Lung microvascular endothelial cell (primary cell): ENCODE measurements at places on chromosomes 5 and 9.
A peak's percentile ranks its signal among the peaks of the same experiment; 100 is the strongest.

- DNase-seq = no peak
Measured at GRCh38 chr9:107177857-107178256, 105.2 kb upstream of the RAD23B start.

GRCh38 chr5:143019157-143019556 lies 249.0 kb downstream of the ARHGAP26 start:
- no peak for DNase-seq

GRCh38 chr9:115900698-115901097 lies 252.9 kb upstream of the PAPPA start:
- no peak for DNase-seq

DNA sequence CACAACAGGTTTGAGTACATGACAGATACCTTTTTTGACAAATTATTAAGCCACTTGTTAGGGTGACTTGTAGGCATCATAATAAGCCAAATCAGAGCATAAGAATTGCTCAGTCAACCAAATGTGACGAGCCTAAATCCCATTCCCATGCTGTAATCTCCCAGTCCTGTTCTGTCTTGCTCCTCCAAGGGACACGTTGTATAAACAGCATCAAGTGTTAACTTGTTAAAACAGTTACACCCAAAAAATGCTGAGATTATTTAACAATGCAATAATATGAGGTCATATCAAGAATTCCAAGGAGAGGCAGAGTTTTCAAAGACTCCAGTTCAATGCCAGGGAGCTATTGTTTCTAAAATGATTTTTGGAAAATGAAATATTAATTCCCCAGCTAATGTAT lies 76.2 kb downstream of the SH3TC2 start:
- no peak for DNase-seq

- no peak for DNase-seq
Measured at GRCh38 chr5:141651728-141652105, 499 bp upstream of the FCHSD1 start.

GRCh38 chr9:95083086-95083768 lies 234.3 kb downstream of the FANCC start:
- DNase-seq = no peak

GRCh38 chr5:132176987-132177386 lies 50.7 kb downstream of the P4HA2 start:
- DNase-seq = peak; percentile 32

- no peak for DNase-seq
Measured at GRCh38 chr9:4792054-4792571, 631 bp upstream of the RCL1 start.

- DNase-seq = no peak
Measured at GRCh38 chr5:66872736-66873331, 276.6 kb downstream of the MAST4 start.
